ENCODE measurements at places on chromosomes 7 and 10.

GRCh38 chr10:451021-451471 is 238.4 kb downstream of the DIP2C start:
- no peaks in the 10 kb centered on the region for H3K27me3 ChIP-seq
- H3K36me3 ChIP-seq: no peaks in the 10 kb centered on the region
- no peak for DNase-seq

DNA sequence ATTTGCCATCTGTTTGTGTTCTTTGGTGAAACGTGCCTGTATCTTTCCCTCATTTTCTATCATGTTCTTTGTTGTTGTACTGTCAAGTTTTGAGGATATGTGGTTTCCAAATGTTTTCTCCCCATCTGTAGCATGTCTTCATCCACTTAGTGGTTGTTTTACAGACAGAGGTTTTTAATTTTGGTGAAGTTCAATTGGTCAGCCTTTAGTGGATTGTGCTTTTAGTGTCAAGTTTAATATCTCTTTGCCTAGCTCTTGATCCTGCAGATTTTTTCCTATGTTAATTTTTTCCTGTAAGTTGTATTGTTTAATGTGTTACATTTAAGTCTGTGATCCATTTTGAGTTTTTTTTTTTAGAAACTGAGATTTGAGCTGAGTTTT is 95.9 kb downstream of the ANKRD61 start:
- H3K36me3 ChIP-seq: peaks cover 17% of the 10 kb centered on the region
- no peak overlapping the region for H3K27ac ChIP-seq
- no peaks in the 10 kb centered on the region for H3K4me1 ChIP-seq

DNA sequence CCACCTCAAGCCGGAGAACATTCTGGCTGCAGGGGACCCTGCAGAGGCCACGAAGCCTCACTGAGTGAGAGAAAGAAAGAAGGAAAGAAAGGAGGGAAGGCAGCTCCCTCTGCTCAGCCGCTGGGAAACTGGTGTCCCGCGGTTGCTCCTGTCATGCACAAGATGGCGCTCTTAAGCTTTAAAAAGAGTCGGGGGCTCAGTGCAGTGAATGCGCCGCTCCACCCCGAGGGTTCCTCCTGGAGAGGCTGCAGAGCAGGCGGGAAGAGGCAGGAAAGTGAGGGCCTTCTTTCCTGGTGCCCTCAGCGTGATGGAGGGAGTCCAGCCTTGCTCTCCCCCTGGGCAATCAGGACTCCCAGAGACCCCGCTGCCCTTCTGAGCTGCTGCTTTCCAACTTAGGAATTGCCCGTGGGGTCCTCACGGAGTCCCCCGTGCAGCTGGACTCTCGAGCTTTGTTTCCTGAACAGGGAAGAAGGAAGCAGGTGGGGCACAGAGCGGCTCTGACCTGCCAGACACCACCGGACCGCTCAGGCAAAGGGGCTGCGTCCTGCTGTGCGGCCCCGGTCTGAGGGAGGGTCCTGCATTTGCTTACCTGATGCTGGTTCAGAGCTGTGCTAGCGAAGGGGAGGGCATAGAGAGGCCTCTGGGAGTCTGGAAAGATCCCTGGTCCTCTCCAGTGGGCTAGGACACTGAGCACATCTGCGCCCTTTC is 141.9 kb upstream of the MKI67 start:
- no peak overlapping the region for H3K4me3 ChIP-seq
- no peaks in the 10 kb centered on the region for H3K27me3 ChIP-seq
- no peaks in the 10 kb centered on the region for H3K36me3 ChIP-seq
- DNase-seq: no peak

DNA sequence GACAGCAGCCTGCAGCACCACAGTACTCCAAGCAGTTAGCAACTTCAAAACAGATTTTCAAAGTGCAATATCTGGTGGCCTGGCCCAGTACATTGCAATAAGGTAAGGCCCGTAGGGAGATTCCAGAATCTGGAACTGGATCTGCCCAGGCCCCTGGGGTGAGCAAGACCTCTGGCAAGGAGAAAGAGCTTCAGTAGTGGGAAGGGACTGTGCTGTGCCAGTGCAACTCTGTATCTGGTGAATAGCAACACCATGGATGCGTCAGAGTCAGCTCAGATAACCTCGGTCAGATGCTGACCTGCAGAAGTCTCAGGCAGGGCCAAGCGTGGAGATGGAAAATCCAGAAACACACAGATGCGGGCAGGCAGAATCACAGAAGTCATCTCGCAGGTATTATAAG is 30.3 kb downstream of the ELMO1 start:
- no peaks in the 10 kb centered on the region for H3K27me3 ChIP-seq
- no peak overlapping the region for H3K27ac ChIP-seq
- no peaks in the 10 kb centered on the region for H3K4me1 ChIP-seq

DNA sequence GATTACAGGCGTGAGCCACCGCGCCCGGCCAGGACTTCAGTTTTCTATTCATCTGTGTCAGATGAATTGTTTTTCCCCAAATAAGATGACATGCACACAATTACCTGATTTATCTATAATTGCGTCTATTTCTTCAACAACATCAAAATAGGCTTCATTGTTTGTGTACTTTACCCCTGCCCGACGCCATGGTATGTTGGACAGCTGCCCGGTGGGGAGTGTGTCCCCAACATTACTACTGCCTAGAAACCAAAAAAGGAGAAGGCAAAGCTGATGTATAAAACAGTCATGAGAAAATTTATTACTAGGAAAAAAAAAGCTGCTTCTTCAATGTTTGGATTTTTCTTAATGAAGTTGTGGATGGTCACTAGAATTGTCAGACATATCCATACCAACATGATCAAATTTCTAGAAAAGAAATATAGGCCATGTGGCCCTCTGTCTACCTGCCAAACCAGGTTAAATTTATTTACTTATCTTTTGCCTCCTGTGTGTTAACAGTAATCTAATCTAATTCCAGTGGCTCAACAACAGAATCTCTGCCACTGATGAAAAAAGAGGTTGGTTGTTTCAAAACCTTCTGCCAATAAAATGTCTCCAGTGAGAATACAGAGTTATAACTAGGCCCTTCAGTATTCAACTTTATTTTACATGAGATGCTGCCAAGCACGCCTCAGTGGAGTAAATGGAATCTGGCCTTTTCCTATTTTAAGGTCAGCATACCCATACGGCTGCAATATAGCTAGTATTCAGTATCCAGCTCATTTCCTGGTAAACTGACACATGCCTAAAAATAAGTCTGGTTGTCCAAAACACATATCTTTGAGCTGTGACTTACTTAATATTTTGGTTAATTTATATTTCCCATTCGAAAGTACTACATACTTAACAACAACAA is 16.5 kb downstream of the AP3M1 start:
- no peaks in the 10 kb centered on the region for H3K27me3 ChIP-seq
- H3K36me3 ChIP-seq: peaks cover 75% of the 10 kb centered on the region
- DNase-seq: no peak

- peaks cover 91% of the 10 kb centered on the region for H3K36me3 ChIP-seq
- no peaks in the 10 kb centered on the region for H3K4me1 ChIP-seq
- H3K4me3 ChIP-seq: no peak overlapping the region
- no peak for DNase-seq
- no peak overlapping the region for H3K27ac ChIP-seq
Measured at GRCh38 chr7:99011341-99011705, 132.6 kb downstream of the SMURF1 start.

GRCh38 chr10:82210331-82210730 is 335.3 kb downstream of the NRG3 start:
- H3K27ac ChIP-seq: no peak overlapping the region
- H3K27me3 ChIP-seq: no peaks in the 10 kb centered on the region
- H3K4me3 ChIP-seq: no peak overlapping the region
- no peak for DNase-seq
- no peaks in the 10 kb centered on the region for H3K4me1 ChIP-seq

Data from ascending aorta (tissue), 2 donors.